ENCODE measurements at places on chromosomes 6 and 20.

- no peak for DNase-seq
Observed at GRCh38 chr6:47079638-47080037, 37.5 kb upstream of the ADGRF1 start.

GRCh38 chr6:169398342-169399105, 144.9 kb upstream of the THBS2 start:
- DNase-seq: no peak

DNA sequence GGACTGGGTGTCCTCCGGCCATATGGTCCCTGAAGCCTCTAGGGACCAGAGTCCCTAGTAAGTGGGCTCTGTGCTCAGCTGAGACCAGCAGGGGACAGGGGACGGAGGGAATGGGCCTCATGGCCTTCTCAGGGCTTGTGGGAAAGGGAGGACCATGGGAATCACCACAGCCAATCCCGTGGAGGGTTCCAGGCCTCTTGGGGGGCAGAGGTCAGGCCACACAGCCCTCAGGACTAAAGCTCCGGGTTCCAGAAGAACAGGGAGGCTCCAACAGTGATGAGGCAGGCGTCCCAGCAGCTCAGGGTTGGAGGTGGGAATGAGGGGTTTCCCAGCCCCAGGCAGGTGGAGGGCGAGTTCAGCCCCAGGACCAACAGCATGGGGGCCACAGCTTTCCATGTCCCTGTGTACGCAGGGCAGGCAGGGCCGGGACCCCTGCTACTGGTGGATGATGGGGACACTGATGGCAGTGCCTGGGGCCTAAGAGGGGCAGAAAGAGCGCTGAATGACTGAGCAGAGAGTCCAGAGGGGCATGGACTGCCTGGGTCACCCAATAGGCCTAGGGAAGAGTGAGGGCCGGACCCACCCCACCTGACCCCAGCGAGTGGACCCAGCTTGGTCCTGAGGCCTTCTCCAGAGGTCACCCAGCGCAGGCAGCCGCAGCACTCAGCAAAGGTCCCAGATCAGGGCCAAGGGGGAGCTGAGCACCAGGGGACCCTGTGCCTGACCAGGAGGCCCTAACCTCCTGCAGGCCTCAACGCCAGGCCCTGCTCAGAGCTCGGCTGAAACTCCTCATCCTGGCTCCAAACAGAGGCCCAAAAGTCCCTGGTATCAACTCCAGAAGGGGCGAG, 8.8 kb downstream of the MYL9 start:
- DNase-seq: no peak

DNA sequence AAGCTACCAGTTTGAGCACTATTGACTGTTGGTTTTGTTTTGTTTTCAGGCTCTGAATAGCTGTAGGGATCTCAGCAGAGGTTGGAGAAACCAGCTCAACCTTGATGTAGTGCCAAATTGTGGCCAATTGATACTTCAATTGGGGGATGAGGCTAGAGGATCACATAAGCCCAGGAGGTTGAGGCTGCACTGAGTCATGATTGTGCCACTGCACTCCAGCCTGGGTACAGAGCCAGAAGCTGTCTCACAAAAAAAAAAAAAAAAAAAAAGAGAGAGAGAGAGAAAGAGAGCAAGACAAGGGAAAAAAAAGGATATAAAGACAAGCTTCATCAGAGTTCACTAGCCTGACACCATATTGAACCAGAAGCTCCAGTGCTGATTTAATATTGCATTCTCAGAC, 702.1 kb downstream of the FRK start:
- no peak for DNase-seq

DNA sequence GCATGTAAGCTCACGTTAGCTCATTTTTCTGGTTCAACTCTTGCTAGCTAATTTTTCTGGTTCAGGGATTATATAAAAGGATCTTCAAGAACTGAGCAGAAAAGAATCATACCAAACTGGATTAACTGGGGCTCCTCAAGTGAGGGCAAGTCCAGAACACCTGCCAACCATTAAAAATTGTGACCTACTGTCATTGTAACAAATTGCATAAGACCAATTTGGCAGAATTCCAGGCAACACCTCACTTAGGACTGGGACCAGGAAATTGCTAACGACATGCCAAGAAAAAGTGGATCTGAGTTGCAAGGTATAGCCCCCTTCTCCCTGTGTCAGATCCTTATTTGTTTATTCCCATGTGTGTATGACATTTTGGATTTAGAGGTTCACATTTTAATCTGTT, 216.6 kb downstream of the HIVEP2 start:
- DNase-seq: peak; percentile 77

DNA sequence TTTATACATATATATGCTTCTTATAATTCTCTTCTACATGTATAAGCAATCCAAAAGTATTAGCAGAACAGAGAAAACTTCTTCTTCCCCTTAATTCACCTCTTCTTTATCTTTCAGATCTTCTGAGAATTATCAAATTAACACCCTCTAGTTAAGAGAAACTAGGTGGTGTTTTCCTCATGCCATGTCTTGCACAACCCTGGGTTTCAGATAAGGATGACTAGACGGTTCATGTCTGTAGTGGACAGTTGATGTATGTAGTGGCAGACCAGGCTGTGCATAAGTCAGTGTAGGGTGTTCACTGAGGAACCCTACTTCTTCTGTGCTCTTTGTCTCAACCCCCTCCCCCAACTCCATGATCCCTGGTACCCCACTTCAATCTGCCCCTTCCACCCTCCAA, 187.3 kb downstream of the SAMD5 start:
- DNase-seq: no peak

- DNase-seq: no peak
Observed at GRCh38 chr20:22342410-22342809, 242.0 kb downstream of the FOXA2 start.

DNA sequence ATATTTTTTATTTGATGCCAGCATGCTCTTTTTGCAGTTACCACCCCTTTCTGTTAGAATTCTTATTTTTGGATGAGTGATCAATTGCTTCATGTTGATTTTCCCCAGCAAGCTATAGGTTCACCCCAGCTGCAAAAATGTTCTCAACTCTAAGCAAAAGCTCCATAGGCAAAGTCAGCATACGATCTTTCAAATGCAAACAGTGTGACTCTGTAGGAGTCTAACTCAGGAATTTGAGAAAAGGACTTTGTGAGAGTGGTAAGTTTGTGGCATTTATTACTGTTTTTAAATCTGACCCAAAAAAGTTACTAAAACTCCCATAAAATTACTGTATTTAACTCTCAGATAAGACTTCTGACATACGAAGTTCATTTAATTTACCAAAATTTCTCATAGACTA, 134.9 kb upstream of the HSF2 start:
- no peak for DNase-seq

- no peak for DNase-seq
Observed at GRCh38 chr6:167279766-167280446, 11.2 kb upstream of the UNC93A start.

DNA sequence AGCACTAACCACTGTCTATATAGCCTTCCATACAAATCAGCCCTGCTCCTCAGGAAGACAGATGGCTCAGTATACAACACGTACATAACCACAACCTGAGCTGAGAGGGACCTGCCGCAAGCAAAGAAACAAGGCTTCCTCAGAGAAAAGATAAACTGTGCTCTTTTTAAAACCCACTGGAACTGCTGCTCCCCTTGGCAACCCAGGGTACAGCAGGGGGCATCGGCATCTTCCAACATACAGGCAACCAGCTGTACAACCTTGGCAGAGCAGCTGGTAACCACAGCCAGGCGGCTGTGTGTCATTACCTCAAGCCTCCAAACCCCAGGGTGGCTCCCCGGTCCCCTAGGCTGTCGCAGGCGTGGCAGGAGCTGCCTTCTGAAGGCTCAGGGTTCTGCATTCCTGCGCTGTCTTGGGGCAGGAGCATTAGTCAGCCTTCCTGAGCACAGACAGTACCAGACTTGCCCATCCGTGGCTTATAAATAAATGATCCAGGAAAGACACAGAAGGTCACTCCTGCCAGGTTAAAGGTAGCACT, 249.5 kb downstream of the ADGRG6 start:
- no peak for DNase-seq

- DNase-seq: no peak
Observed at GRCh38 chr6:11413117-11413687, 124.3 kb upstream of the TMEM170B start.

- DNase-seq: no peak
Observed at GRCh38 chr6:36594816-36595643, 868 bp downstream of the SRSF3 start.

- peak; percentile 95 for DNase-seq
Observed at GRCh38 chr20:51595058-51595532, 52.6 kb upstream of the NFATC2 start.

- no peak for DNase-seq
Observed at GRCh38 chr6:77106992-77107391, 356.3 kb downstream of the HTR1B start.

DNA sequence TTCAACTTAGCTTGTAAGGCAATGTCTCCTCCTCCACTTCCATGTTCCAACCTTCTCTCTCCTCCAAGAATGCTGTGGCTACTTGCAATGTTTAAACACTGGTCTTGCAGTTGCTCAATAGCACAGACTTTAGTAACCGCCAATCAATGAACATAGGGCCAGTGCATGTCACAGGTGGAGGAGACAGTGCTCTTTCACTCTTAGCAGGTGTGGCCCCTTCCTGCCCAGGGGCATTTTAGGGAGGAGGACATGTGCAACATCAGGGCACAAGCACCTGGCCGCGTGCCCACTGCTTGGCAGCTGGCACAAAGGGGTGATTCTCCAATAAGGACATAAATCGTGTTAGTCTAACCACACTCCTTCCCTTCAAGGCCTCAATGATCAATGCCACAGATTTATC, 41.3 kb downstream of the ADGRF1 start:
- DNase-seq: no peak

DNA sequence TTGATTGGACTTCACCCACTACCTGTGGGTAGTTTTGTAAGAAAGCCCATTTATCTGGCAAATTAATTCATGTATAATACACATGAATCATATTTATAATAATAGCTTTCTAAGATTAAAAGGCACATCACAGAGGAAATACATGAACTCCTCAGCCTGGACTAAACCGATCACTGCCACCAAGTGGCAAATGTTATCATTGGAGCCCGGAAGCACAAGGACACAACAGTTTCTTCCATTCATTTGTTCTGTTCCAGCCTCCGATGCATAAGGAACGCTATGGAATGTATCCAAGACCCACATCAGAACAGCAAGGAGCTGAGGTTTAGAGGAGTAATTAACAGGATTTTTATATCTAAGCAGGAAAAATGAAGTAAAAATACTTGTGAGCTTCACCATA, 13.9 kb upstream of the IPCEF1 start:
- no peak for DNase-seq

GRCh38 chr6:133083248-133083967, 157.7 kb upstream of the EYA4 start:
- DNase-seq: no peak

DNA sequence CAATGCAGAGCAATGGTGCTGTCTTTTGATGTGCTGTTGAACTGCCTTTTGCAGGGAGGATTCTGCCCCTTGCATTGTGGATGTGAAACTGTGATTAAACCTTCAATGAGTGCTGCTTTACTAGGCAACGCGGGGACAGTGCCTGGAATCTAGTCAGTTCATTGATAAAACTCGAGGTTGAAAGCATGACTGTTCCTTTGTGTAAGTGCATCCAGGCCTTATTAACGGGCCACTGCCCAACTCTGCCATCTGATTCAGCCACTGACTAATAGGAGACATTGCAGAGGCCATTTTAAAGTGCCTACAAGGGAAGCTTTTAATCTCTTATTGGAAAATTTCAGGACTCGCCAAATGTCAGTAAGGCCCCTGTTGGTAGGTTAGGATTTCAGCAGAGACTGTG, 49.3 kb downstream of the SLC35F1 start:
- DNase-seq: no peak

DNA sequence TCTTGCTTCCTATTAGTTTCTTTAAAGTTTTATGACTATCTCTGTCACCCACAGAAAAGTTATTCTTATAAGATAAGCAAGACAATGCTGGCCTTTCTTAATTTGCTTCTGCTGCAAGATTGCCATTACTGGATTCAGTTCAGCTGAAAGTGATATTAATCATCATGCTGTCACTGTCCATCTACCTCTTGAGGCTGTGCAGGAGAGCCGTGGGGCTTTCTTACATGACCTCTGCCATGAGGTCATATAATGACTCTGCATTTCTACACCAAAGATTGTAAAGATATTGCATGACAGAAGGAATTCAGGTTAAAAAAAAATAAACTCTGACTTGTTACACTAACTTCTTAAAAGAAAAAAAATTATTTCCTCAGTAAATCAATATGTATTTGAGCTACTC, 106.9 kb downstream of the TRDN start:
- no peak for DNase-seq

DNA sequence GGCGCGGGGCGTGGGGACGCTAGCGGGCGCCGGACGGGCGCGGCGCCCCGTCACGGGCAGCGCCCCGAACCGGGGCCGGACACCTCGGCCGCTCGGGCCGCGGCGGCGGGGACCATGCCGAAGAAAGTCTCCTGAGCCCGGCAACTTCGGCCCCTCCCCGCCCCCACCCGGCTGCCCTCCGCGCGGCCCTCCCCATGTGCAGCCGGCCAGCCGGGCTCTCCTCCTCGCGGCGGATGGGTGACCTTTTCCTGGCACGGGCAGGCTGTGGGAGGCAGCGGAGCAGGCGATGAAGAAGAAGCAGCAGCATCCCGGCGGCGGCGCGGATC, 278 bp downstream of the UST start:
- peak; percentile 78 for DNase-seq

DNA sequence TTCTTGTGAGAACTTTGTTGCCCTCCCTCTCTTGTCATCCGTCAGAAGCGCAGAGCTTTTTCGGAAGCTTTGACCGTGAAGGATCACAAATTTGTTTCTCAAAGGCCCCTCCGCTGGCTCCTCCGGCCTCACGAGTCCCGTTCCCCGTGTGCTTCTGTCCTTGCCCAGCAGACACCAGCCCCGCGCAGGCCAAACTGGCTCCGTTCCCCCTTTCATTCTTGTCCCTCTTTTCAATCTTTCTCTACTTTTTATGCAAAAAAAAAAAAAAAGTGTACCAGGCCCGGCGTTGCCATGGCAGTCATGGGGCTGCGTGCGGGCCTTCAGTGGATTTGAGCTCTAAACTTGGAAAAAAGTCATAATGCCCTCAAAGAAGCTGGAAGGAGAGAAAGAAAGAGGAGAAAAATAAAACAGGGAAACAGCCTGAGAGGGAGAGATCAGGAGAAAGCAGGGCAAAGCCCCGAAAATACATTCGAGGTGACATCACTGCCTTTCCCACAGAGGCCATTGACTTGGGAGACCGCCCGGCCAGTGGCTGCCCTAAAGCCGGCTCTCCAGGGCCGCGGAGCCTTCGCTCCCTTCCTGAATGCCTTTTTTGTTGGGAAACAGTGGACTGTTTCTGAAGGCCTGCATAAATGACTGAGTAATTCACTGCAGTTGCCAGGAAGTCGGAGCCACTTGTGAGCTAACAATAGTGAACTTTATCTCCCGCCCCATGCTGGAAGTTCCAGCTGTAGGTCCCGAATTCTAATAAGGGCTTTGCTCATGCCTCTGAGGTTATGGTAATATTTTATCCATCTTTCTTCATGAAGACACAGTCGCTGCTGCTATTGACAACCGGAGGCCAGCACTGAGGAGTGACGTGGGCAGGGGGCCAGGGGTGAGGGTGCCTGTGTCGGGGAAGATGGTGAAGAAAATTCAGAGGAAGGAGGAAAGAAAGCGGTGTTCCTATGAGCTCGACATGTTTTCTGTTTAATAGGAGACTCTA, 670.9 kb downstream of the QKI start:
- DNase-seq: no peak
